NCI-H460 (cell line): ENCODE measurements at places on chromosomes 11 and 22.

DNA sequence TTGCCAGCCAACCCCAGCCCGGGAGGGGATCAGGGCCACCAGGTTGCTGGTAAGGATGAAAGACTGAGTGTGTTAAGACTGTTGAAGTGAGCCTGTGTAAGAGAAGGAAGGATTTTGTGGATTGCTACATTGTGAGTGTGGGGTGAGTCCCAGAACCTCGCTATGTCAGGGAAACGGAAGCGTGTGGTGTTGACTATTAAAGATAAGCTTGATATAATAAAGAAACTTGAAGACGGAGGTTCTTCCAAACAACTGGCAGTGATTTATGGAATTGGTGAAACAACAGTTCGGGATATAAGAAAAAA, 627 bp downstream of the JRKL start:
- no peak for DNase-seq

DNA sequence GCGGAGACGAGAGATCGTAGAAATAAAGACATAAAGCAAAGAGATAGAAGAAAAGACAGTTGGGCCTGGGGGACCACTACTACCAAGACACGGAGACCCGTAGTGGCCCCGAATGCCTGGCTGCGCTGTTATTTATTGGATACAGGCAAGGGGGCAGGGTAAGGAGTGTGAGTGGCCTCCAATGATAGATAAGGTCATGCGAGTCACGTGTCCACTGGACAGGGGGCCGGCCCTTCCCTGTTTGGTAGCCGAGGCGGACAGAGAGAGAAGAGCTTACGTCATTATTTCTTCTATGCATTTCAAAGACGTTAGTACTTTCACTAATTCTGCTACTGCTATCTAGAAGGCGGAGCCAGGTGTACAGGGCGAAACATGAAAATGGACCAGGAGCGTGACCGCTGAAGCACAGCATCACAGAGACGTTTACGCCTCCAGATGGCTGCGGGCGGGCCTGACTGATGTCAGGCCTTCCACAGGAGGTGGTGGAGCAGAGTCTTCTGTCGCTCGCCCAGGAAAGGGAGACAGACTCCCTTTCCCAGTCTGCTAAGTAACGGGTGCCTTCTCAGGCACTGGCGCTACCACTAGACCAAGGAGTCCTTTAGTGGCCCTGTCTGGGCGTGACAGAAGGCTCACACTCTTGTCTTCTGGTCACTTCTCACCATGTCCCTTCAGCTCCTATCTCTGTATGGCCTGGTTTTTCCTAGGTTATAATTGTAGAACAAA, 24.8 kb downstream of the PPP6R2 start:
- no peak for DNase-seq

GRCh38 chr11:108906329-108906728, 241.5 kb downstream of the DDX10 start:
- peak; percentile 47 for DNase-seq

GRCh38 chr11:6481012-6481923, at the start of the genes ARFIP2 and TIMM10B:
Gene ARFIP2 (minus strand): TSS chr11:6481331. CDS start chr11:6480421, 910 bp downstream.
Gene TIMM10B (plus strand): TSS chr11:6481501. CDS start chr11:6481517, 16 bp downstream.
- DNase-seq, result peak; percentile 94

DNA sequence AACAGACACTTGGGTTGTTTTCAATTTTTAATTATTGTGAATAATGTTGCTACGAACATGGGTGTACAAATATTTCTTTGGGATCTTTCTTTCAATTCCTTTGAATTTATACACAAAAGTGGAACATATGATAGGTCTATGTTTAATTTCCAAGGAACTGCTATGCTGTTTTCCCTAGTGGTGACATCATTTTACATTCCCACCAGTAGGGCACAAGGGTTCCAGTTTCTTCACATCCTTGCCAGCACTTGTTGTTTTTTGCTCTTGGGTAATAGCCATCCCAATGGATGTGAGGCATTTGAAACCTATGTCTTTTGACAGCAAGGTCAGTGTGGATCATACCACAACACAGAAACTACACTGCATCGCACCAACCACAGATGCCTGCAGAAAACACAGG, 41.8 kb upstream of the SCN3B start:
- DNase-seq, result no peak

DNA sequence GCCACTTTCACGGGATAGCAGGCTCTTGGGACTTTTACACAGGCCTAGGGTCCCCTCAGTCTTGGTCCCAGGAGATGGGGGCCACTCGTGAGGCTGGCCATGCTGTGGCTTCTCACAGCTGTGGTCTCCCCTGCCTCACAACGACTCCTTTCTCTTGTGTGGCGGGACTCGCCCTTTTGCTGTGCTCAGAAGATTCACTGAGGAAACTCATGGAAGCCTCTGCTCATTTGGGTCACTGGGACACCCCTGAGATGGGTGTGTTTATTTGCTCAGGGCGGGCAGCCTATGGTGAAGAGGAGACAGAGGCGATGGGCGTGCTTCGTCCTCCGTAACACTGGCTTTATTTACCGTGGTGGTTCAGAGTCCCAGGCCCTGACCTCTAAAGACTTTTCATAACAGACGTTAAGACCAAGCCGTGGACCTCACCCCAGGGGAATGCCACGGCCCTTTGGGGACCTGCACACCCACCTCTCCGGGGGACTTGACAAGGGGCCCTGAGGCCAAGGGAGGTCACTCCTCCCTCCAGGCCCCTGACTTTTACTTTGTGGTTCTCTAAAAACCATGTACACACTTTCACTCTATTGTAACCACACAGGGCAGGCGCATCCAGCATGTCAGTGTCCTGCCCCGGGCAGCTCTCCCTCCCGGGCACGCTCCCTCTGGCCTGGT, 15.5 kb downstream of the TEF start:
- no peak for DNase-seq

DNA sequence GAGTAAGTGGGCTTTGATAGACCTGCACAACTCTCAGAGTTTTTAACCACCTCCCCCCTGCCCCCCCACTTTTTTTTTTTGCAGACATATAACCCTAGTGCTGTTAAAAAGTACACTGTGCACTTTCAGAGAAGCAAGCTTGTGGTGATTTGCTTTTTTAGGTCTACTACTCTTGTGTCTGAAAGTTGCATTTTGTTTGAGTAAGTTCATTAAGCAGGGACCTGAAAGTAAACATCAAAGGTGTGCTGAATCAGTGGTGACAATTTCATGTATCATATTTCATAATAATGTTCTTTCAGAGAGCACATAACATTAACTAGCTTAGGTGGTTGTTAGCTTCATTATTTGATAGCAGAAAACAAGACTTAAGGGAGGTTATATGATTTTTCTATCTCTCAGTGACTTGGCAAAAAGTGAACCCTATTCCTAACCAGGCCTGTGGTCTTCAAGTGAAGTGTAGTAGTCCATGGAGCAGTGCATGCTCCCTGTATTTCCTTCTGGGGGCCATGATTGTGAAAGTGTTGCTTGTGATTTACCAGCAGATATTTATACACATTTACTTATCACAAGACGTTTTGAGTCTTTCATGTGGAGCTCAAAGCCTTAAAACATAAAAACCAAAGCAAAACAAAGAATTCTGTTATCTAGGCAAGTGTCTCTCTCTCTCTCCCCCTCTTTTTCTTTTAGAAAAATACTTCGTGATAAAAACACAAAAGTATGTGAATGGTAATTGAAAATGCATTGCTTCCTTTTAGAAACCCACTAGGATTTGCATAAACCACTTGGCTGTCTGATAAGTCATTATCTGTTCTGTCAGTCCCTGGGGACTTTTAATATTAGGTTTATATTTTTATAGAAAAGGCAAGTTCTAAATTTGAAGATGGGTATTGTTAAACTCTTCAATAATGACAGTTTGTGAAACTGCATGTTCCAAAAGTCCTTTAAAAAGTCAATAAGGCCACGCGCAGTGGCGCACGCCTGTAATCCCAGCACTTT, 7.5 kb upstream of the RAG2 start:
- no peak for DNase-seq

GRCh38 chr22:38066381-38067027, 9.3 kb downstream of the PICK1 start:
- DNase-seq, result no peak

DNA sequence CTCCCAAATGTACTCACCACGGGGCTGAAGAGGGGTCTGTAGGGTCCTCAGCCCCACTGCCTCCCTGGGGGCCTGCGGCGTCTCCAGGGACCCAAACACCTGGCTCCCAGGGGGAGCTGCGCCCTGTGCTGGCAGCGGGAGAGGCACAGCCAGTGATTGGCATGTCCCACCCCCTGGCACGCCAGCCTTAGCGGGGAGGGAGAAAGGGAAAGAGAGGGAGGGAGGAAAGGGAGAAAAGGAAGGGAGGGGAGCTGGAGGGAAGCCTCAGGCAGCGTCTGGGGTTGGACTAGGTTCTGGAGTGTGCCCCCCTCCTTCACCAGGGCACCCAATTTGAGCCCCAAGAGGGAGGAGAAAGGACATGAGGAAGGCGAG, at the start of gene CHRM1:
CHRM1 (minus strand) TSS at position 163 of the 372 bp plus-strand sequence. CDS start 10,263 bp downstream, outside the sequence.
- DNase-seq, result no peak

DNA sequence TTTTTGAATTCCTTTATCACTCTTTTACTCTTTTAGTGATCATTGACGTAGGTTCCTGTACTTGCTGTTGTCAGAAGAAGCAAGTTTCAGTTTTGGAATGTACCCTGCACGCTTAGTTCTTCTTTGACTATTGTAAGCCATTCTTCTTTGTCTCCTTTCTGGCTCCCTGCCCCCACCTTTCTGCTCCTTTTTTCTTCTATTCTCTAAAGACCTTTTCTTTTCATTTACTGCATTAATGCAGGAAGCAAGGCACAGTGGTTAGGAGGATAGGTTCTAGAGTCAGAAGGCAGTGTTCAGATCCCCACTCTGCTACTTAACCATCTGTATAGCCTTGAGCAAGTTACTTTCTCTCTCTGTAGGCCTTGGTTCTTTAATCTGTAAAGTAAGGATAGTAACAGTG, 33.7 kb upstream of the RAG2 start:
- DNase-seq, result no peak

- peak; percentile 96 for DNase-seq
Measured at GRCh38 chr11:62855571-62856332, 16.4 kb upstream of the WDR74 start.

DNA sequence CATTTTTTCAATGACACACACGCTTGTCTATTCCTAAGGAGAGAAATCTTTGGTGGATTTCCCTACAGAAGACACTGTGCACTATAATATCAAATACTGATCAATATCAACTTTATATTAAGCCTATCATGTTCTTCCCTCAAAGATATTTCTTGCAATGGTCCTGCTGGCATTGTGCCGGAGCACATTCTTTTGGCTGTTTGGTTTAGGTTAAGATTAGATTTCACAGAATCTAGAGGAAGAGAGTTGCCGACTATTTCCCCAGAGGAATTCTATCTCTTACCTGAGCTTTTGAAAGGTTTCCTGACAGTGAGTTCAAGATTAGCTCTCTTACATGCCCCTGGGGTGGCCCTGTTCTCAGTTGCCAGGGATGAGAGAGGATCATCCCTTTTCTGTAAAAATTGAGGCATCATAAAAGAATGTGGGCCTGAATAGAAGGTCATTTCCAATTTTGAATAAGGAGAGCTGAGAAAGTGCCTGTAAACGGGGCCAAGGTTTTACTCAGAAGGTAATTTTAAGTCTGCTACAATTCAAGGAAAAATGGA, 180.6 kb upstream of the ARHGAP20 start:
- DNase-seq, result no peak

GRCh38 chr11:82557274-82557673, 176.4 kb downstream of the FAM181B start:
- no peak for DNase-seq

DNA sequence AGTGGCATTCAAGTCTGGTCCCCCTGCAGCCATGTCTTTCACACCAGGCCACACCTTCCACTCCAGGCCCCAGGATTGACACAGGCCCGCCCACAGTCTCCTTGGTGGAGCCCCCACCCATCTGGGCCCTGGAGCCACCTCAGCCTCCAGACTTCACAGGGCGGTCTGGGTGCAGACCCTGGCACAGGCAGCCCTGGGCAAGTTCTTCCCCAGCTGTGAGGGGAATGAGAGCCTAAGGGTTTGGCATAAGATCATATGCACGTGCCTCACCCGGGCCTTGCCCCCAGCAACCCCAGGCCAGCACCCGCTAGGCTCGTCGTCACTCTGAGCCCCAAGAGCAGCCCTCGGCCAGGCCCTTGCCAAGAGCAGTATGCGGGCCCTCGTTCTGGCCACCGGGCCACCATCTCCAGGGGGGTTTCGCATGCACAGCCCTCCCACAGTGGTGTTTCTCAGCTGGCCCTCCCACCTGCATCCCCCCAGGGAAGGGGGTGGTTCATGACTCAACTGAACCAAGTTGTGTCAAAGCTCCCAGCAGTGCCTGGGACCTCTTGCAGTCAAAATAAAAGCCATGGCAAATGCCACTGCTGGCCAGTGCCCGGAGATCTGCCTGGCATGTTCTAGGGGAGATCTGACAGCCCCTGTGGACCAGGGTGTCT, 70.4 kb upstream of the KCNQ1OT1 start:
- DNase-seq, result no peak

GRCh38 chr22:33350491-33350890, 292.3 kb upstream of the SYN3 start:
- DNase-seq, result no peak

GRCh38 chr11:1516273-1517067, 29.9 kb upstream of the MOB2 start:
- no peak for DNase-seq

- DNase-seq, result no peak
Measured at GRCh38 chr22:25475257-25476022, 89.0 kb upstream of the GRK3 start.

GRCh38 chr22:45072322-45072903, 62.6 kb upstream of the PHF21B start:
- peak; percentile 30 for DNase-seq

DNA sequence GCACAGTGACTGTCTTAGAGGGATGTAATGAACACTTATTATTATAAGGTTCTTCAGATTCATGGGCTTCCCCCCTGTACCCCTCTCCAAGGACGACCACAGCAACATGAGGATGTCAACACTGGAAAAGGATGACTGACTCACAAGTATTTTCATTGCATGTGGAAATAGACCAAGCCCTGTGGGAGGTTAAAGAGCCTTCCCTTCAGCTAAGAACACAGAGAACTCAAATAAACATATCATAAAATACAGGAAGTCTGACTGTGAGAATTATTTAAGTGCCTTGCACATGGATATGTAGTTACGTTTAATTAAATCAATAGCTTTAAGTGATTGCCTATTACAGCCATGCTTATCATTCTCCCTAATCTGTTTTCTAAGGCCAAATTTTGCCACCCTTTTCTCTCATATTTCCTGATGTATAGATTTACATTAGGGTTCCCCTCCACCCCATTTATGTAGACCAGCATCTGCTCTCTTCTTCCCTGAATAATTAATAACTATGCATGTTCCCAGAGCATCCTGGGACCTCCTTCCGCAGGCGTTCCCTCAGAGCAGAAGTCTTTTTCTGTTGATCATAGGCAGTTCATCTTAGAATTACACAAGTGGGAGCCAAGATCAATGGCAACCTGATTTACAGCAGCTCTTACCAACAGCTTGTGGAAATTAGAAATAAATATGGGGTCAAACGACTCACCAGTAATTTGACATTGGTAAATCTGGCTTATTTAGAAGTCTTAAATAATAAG, 226.9 kb downstream of the OPCML start:
- no peak for DNase-seq

- DNase-seq, result no peak
Measured at GRCh38 chr11:90288212-90288821, 65.5 kb upstream of the CHORDC1 start.

GRCh38 chr11:121464352-121464946, 11.7 kb upstream of the SORL1-AS1 start:
- no peak for DNase-seq

GRCh38 chr11:114134870-114135269, 75.4 kb downstream of the ZBTB16 start:
- no peak for DNase-seq
